ENCODE measurements at places on chromosomes 1 and 21.

- DNase-seq, result no peak
Measured at GRCh38 chr1:115982400-115982799, 6.1 kb downstream of the SLC22A15 start.

DNA sequence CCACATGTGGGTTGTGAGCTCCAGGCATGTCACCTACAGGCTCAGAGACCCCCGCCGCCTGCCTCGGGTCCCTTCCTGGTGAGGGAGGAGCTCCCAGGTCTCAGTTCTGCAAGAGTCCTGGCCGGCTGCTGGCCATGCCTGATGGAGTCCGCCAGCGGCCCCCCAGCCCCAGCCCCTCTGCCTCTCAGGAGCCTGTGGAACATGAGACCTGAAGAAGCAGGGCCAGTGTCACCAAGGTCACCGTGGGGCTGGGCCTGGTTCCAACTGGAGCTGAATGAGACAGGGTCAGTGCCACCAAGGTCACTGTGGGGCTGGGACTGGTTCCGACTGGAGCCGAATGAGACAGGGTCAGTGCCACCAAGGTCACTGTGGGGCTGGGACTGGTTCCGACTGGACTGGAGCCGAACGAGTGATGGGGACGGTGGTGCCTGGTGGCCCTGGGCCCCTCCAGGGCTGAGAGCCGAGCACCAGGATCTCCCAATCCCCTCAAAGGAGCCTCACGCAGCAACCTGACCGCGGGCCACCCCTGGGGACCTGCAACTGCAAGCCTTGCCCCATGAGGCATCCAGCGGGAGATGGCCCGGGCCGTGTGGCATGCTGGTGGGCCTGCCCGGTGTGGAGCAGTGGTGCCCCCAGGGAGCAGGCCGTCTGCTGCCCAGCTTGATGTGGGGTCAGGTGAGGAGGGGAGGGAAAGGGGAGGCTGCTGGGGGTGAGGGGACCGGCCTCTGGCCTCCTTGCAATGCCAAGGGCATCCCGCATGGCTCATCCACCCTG, 14.5 kb upstream of the PTTG1IP start:
- no peak for DNase-seq

GRCh38 chr1:59292562-59292961, 4.3 kb upstream of the FGGY start:
- DNase-seq, result no peak

DNA sequence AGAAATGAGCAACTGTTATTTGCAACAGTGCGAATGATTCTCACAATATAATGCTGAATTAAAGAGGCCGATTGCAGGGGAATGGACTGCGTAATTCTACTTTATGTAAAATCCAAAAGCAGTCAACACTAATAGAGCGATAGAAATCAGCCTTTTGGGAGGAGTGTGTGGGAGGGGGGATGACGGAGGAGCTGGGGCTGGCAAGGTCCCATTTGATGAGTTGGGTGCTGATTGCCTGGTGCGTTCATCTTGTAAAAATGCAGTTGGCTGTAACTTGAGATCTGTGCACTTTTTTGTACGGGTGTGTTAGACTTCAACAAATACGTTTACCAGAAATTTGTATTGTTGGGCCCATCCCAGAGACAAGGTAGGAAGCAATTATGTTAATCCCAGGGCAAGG, 20.7 kb downstream of the TNFRSF8 start:
- no peak for DNase-seq

DNA sequence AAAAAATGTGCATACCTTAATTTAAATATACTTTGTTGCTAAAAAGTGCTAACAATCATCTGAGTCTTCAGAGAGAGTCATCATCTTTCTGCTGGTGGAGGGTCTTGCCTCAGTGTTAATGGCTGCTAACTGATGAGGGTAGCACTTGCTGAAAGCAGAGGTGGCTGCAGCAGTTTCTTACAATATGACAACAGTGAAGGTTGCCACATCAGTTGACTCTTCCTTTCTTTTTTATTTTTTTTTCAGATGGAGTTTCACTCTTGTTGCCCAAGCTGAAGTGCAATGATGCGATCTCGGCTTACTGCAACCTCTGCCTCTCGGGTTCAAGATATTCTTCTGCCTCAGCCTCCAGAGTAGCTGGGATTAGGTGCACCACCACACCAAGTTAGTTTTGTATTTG, 2.6 kb upstream of the CFAP45 start:
- no peak for DNase-seq

DNA sequence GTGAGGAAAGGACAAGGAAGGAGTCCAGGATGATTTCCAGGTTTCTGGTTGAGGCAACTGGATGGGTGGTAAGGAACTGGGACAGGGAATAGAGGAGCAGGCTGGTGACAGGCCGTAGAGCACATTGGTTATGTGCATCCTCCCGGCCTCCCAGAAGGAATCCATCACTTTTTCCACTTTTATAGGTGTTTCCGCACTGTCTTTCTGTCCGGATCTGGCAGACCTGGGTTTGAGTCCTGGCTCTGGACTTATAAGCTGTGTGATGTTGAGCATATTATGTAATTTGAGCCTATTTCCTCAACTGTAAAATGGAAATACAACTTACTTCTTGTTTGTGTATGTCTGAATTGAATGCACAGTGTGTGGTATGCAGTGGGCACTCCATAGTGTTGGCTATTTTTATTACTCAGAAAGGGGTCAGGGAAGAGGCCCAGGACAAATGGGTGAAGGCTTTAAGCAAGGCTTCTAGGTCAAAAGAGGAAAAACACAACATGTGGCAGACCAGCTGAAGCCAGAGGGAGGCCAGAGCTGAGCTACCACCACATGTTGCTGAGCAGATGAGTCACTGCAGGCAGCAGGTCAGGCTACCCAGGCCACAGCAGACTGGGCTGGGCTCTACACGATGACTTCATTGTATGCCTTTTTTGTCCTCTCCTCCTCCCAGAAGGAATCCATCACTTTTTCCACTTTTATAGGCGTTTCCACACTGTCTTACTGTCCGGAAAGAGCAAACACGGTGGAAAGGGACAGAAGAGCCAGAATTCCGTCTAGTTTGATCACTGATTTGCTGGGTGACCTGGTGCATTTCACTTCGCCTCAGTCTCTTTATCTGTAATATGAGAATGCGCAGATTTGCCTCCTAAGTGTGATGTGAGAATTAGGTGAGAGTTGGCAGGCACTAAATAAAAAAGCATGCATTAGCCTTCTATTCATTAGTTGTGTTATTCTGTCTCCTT, 791 bp upstream of the MAST2 start:
- peak; percentile 32 for DNase-seq

- DNase-seq, result no peak
Measured at GRCh38 chr1:152537496-152537895, 23.2 kb downstream of the CRCT1 start.

DNA sequence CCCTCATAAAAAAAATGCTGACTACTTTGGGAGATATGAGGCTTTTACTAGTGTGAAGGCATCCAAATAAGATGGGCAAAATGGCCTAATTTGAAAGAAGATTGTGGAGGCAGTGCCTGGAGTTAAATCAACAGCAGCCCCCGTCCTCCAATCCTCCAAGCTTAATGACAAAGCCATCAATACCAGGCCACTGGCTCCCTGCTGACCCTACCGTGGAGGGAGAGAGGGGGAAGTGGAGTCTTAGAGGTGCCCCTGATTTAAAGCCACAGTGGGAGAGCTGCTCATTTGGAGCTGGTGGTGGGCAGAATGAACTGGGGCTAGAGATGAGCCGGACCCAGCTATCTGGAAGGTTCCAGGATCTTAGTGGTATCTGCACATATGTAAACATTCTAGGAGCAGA, 24.3 kb upstream of the KNCN start:
- DNase-seq, result no peak

DNA sequence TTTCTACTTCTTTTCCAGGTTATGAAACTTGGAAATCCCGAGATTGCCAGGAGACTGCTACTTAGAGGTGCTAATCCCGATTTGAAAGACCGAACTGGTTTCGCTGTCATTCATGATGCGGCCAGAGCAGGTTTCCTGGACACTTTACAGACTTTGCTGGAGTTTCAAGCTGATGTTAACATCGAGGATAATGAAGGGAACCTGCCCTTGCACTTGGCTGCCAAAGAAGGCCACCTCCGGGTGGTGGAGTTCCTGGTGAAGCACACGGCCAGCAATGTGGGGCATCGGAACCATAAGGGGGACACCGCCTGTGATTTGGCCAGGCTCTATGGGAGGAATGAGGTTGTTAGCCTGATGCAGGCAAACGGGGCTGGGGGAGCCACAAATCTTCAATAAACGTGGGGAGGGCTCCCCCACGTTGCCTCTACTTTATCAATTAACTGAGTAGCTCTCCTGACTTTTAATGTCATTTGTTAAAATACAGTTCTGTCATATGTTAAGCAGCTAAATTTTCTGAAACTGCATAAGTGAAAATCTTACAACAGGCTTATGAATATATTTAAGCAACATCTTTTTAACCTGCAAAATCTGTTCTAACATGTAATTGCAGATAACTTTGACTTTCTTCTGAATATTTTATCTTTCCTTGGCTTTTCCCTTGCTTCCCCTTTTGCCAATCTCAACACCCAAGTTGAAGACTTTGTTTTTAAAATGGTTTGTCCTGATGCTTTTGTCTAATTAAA, 4.0 kb downstream of the CDKN2C start:
- no peak for DNase-seq

DNA sequence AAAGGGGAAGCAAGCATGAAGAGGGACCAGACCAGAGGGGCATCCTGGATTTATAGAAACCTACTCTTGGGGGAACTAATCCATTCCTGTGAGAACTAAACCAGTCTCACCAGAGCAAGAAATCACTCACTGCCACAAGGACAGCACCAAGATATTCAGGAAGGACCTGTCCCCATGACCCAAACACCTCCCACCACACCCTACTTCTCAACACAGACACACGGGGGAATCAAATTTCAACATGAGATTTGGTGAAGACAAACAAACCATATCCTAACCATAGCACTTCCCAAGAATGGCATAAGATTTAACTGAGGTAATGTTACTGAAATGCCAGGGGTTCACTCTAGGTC, 12.1 kb upstream of the POU2F1 start:
- no peak for DNase-seq

DNA sequence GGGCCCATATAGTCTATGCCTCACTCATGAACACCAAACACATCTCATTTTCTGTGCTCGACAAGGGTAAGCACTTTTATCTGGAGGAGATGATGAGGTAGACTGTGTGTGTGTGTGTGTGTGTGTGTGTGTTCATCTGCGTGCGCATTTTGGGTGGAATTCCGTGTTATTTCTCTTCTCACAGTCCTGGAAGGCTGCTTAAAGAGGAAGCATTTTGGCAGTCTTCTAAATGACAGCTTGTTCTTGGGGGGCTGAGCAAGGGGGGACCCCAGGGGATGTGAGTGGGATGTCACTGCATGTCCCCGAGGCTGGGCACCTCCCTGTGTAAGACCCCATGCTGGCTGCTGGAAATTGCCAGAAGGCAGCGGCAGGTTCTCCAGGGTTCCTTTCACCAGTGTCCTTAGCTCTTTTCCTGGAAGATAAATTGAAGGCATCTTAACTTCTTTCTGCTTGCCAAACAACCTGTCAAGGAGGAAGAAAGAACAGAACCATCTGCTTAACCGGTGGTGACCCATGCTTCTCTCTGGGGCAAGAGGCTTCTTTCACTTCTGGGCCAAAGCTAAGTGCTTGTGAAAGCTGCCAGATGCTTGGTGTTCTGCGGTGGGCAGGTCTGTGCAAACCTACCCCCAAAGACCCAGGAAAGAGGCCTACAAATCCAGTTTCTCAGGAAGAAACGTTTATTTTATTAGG, 9.9 kb upstream of the RD3 start:
- no peak for DNase-seq

GRCh38 chr1:59601041-59601441, 213.7 kb upstream of the HOOK1 start:
- DNase-seq, result no peak

DNA sequence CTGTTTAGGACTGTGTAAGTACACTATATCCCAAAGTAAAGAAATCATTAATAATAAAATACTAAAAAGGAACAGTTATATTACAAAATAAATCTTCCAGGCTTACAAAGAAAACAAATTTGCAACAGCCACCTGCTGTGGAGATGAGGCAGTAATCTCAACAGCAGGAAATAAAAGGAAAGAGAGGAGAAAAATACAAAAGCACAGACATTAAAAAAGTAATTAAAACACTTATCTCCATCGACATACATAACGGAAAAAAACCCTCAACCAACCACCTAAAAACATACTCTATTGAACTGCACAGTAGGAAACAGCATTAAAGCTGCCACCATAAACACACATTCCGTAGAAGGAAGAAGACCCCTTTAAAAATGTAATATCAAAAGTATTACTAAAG, 317.6 kb downstream of the DPYD start:
- no peak for DNase-seq

- no peak for DNase-seq
Measured at GRCh38 chr1:201336711-201337450, 40.6 kb downstream of the TNNT2 start.

DNA sequence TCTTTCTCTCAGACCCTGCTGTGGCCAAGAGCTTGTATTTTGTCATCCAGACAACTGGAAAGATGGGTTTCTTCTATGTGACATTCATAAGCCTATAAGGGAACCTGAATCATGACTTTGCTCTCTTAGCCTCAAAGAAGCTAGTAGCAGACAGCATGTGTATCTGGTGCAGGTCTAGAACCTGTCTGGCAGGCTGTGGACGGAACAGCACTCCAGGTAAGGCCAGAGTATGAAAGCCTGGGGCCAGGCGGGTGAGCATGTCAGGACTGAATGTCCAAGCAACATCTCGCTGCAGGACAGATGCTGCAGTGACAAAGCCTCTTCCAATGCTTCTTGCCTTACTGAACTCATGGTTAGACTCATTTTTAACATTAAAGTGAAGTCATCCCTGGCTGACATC, 32.8 kb downstream of the AKNAD1 start:
- DNase-seq, result no peak

DNA sequence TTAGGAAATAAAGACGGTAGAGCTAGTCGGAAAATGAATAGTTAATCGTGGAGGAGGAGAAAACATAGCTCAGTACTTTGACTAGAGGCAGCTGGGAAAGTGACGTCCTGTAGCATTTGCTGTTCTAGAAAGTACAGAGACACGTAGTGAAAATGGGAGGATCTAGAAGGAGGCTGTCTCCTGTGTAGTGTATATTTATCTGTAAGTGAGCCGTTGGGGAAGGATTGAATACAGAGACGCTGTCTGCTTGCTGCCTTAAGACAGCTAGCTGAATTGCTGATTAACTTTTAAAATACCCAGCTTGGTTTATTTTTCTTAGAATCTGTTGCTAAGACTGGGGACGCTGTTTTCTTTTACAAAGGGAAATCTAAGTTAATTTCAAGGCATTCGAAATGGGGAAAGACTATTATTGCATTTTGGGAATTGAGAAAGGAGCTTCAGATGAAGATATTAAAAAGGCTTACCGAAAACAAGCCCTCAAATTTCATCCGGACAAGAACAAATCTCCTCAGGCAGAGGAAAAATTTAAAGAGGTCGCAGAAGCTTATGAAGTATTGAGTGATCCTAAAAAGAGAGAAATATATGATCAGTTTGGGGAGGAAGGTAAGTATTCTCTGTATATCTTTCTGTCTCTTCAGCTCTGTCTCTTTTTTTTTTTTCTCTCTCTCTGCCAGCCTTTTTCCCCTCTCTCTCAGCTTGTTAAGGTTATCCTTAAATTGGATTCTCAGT, at the start of gene DNAJB4:
Gene DNAJB4, plus strand, starts transcription at position 221 of the 729 bp plus-strand sequence. Its CDS starts 172 bp downstream, at position 393.
- peak; percentile 26 for DNase-seq

GRCh38 chr1:42922687-42923366, 35.8 kb downstream of the SLC2A1 start:
- no peak for DNase-seq
